ENCODE measurements at places on chromosomes 16 and 17.

- DNase-seq = no peak
Measured at GRCh38 chr16:22770866-22771265, 43.1 kb upstream of the HS3ST2 start.

DNA sequence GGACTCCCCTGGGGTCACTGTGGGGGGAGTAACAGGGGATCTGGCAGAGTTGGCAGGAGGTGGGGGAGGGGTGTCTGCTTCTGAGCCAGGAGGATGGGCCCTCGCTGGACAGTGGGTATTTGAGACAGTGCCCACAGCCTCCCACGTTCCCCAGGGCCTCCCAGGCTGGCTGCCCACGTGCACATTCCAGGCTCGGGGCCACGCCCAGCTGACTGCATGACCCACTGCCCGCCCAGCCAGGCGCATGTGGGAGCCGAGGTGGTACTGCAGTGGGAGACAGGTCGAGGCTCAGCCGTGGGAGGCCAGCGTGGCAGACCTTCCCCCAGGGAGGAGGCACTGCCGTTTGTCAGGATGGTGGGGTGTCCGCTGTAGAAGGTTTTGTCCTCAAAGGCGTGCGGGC is 38.8 kb downstream of the BAHCC1 start:
- DNase-seq = no peak

- no peak for DNase-seq
Measured at GRCh38 chr17:62321451-62321850, 58.9 kb upstream of the EFCAB3 start.

DNA sequence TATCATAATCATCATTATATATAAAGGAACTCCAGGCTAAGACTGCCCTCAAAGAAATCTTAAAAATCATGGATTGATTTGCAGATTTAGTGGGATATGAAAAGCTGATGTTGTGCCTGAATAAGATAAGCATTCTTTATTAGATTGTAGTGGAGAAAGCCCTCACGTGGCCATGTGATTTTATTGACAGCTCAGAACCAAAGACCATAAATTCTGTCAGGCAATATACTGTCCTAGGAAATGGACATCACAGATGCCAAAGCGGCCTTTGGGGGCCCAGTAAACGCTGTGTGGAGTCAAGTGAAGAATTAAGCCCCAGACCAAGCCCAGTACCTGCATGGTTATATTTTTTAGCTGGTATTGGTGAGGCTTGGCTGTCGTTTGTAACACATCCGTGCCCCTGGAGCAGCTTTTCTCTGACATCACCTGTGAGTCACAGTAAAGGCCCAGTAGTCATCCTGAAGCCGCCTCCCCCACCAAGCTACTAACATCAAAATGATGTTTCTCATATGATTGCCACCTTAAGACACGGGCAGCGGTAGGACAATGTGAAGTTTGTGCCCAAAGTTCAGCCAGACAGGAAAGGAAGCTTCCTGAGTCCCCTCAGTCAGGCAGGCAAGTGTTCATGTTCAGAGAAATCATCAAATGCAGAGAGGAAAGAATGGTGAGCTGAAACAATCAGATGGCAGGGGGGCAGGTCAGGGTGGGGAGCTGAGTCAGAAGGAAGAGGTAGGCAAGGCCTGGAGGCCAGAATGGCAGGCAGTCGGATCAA is 209.4 kb downstream of the IRX3 start:
- no peak for DNase-seq

GRCh38 chr16:9597967-9598730 is 506.7 kb downstream of the HAPSTR1 start:
- DNase-seq = no peak

DNA sequence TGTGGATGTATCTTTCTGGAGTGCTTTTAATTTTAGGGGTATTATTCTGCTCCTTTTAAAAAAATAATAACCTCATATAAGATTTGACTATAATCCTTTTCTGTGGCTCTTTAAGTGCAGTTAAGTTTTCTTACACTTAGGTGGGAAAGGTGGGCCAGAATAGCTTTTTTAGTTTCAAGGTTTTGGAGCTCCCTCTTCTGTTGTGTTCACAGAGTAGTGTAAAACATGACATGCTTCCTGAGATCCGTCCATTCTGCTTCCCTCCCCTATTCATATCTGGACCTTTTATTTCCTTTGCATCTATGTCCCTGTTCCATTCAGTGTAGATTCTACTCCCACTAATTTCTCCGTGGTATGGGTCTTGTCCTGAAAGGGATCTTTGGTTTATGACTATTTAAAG is 12.8 kb downstream of the LRRC36 start:
- no peak for DNase-seq

- DNase-seq = no peak
Measured at GRCh38 chr17:58997756-58998553, 108.7 kb downstream of the TRIM37 start.

GRCh38 chr17:46192439-46193150 is 634 bp downstream of the KANSL1 start:
- peak; percentile 38 for DNase-seq

GRCh38 chr17:78823282-78824046 is 17.1 kb downstream of the USP36 start:
- no peak for DNase-seq

DNA sequence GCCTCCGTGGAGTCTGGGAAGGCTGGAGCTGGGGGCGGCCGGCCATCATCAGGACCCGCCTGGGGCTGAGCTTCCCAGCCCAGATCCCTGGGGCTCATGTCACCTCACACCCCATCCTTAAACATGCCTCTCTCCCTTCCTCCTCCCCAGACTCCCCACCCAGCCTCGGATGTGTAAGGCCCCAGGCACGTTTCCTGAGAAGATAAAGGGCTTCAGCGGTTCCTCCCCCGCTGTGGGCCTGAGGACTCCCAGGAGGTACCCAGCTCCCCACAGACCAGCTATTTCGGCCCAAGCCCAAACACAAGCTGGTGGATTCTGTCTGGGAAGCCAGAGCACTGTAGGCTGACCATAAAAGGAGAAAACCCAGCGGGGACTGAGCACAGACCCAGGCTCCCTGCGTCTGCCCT is 49.2 kb downstream of the MYH11 start:
- DNase-seq = no peak

GRCh38 chr16:12455287-12455798 is 348.3 kb downstream of the CPPED1 start:
- no peak for DNase-seq

DNA sequence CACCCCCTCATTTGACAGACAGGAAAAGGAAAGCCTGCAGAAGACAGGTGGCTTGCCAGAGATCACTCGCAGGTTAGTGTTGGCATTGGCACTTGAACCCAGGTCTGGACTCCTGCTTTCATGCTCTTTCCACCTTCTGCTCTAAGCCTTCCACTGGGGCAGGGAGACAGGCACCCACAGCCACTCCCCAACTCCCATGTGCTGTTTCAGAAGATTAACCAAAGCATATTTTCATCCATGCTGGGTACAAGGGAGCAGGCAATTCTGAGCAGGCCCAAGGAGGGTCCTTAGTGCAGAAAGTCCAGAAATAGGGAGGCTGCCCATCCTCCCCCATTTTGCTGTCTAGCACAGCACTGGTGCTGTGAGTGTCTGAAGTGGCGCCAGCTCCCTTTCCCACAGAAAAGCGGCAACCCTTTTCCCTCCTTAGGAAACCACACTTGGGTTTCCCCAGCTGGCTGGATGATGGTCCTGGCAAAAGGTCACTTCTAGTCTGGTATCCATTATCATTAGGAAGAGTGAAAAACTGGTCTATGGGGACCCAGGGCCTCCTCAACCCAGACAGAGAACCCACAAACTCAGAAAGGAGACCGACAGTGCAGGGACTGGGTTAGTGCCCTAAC is 2.0 kb upstream of the CAVIN1 start:
- DNase-seq = no peak

GRCh38 chr16:8544406-8544805 is 45.9 kb downstream of the TMEM114 start:
- no peak for DNase-seq

DNA sequence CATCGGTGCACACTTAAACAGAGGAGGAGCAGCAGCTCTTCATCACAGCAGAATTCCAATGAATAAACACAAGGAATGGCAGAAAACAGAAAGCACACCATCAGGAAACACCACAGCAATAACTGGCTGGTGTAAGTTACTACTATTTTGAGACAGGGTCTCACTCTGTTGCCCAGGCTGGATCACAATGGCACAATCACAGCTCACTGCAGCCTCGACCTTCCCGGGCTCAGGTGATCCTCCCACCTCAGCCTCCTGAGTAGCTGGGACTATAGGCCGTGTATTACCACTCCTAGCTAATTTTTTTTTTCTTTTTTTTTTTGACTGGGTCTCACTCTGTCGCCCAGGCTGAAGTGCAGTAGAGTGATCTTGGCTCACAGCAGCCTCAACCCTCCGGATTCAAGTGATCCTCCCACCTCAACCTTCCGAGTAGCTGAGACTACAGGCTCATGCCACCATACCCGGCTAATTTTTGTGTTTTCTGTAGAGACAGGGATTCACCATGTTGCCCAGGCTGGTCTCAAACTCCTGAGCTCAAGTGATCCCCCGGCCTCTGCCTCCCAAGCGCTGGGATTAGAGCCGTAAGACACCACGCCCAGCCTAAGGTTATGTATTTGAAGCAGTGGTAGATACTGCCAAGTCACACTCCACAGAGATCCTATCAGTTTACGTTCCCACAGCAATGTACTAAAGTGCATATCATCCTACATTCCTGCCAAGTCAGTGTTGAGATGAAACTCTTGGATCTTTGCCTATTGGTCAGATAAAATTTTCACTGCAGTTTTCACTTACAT is 20.7 kb downstream of the TRAP1 start:
- DNase-seq = no peak

DNA sequence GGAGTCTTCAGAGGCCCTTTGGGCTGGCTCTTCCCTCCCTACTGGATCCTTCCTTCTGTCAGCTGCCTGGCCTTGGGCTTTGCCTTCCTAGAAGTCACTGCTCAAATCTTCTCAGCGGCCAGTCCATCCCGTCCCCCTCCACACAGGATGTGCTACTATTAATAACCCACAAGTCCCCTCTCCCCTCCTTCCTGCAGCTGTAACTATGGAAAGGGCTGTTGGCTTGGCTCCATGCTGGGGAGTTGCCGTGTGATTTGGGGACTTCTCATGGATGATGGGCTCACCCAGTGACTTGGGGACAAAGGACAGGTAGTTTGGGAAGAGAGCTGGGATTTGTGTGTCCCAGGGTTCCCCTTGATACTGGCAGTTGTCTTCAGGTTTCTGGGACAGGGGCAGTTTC is 19.4 kb downstream of the TMEM94 start:
- no peak for DNase-seq

- no peak for DNase-seq
Measured at GRCh38 chr17:75908201-75908600, 3.5 kb upstream of the MRPL38 start.

- DNase-seq = no peak
Measured at GRCh38 chr17:559551-560431, 154.8 kb downstream of the VPS53 start.

- no peak for DNase-seq
Measured at GRCh38 chr16:63617990-63618763, 1503.7 kb downstream of the CDH11 start.

DNA sequence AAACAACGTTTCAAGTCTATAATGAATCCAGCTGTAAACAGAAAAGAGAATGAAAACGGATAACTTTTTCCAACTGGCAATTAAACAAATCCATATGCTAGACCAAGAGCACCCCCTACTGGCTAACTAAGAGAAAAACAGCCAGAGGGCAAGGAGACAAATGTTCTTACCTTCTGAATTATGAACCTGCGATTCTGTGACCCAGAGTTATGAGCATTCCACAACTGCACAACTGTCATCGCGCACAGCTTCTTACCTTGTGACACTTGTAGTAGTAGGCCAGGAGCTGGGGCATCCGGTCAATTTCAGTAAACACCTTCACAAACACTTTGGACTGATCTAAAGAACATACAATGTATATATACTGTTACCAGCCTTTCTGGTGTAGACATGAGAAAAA is 18.6 kb downstream of the COG7 start:
- DNase-seq = no peak

DNA sequence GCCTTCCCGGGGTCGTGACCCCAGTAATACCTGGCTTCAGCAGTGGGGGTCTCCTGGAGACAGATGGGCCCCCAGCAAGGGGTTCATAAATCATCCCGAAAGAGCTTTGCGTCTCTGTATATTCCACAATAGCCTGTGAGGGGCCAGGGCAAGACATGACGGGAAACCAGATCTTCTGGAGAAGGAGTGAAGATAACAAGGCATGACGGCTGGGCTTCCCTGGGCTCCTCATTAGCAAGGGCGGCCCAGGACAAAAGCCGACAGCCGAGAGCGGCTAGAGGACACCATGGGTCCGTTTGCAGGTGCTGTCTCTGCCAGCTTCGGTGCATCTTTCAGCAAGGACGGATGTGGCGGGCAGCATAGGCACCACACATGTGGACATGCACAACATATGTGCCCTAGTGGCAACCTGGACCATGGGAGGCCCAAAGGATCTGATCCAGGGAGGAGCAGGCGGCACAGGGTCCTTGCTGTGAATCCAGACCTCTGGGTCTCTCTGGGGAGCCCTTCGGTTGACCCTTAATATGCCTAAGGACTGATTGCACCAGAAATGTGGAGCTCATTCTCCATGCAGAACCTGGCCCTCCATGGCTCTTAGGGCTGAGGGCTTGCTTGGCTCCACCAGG is 136.9 kb upstream of the FOXF1 start:
- DNase-seq = no peak

DNA sequence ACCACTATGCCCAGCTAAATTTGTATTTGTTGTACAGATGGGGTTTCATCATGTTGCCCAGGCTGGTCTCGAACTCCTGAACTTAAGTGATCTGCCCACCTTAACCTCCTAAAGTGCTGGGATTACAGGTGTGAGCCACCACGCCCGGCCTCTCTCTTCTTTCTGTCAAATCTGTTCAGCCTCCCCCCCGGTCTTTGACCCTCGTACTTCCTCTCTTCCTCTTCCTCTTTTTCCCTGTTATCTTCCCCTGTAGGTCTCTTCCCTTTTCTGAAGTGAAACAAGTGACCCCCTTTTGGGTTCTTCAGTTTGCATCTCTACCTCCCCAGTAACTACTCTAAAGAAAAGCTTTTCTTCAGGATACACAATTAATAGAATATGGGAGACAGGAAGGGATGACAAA is 31.7 kb upstream of the DHX40 start:
- no peak for DNase-seq

DNA sequence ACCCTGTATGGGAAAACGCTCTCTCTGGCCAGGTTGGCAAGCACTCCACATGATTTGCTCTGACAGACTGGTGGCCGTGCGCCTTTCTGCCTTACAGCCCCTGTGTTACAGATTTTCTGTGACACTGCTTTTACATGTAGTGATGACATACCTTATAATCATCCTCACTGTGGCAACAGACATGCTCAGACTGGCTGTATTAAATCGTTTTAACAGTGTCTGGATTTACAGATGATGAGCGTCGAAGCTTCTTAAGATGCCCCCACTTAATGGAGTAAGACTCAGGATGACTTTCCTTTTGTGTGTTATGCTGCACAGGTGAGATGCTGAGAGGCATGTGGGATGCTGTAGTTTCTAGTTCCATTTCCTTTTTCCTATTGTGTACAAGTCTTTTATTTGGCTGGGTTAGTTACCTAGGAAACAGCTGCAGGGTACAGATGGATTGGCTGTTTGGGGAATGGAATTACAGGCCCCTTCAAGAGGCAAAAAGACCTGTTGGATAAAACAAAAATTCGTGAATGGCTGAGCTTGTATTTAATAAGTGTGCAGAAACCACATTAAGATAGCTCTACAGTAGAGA is 20.9 kb upstream of the VWA3A start:
- no peak for DNase-seq
